ENCODE measurements at places on chromosomes 5 and 9.

DNA sequence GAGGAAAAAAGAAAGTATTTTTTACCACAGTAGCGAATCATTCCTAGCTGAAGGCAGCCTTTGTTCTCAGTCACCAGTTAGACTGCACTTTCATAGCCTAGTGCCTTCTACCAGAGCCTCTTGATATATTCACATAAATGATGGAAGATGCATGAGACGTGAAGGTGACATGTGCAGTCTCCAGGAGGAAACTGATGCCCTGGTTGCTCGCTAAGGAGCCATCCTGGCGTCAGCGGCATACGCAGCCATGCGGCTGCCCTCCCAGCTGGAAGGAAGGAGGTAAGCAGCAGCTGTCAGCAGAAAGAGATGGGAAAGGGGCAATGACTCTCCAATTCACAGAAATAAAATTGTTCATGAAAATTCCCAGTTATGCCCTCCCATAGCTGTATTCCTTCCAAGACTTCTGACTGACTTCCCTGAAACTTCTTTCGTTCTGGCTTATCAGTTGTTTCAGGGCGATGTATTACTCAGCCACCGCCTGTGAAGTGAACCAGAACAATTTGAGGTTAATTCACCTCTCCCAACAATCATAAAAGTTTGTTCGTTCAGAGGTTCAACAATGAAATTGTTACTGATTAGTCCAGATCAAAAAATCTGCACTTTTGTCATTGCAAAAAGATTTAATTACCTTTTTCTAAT is 331.2 kb downstream of the NR2F1-AS1 start:
- DNase-seq: no peak

DNA sequence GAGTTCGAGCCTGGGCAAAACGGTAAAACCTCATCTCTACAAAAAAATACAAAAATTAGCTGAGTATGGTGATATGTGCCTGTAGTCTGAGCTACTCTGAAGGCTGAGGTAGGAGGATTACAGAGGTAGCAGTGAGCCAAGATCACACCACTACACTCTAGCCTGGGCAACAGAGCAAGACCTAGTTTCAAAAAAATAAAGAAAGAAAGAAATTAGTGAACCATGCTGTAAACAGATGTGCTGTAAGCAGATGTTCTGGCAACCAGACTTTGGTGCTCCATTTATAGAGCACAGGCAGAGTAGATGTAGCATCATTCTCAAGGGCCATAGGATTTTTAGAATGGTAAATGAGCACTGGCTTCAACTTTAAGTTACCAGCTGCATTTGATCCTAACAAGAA is 115.4 kb downstream of the ST8SIA4 start:
- DNase-seq: no peak

GRCh38 chr5:99019812-99020697 is 91.2 kb upstream of the CHD1 start:
- no peak for DNase-seq

GRCh38 chr9:122206118-122207046 is 22.4 kb downstream of the LHX6 start:
- DNase-seq: no peak

GRCh38 chr5:133562554-133562953 is 49.8 kb downstream of the FSTL4 start:
- DNase-seq: no peak

GRCh38 chr9:21402386-21403251 is 6.3 kb upstream of the IFNA8 start:
- no peak for DNase-seq

GRCh38 chr5:95631255-95631958 is 11.5 kb downstream of the GPR150 start:
- no peak for DNase-seq

GRCh38 chr9:129570450-129571297 is 50.2 kb downstream of the C9orf50 start:
- peak; percentile 38 for DNase-seq

Data from activated naive CD4-positive, alpha-beta T cell treated with Interleukin-2 at 50 U/mL for 16 hours (primary cell).